Hematopoietic multipotent progenitor cell (in vitro differentiated cells): ENCODE measurements at places on chromosomes 2 and 18. TPM values are rescaled to one million over a fixed set of nuclear protein-coding genes. Genes with fewer than 3 reads are reported as not detected.
A peak's percentile ranks its signal among the peaks of the same experiment; 100 is the strongest.

GRCh38 chr2:174365571-174365970, 30.0 kb upstream of the SCRN3 start:
- no peak for DNase-seq

DNA sequence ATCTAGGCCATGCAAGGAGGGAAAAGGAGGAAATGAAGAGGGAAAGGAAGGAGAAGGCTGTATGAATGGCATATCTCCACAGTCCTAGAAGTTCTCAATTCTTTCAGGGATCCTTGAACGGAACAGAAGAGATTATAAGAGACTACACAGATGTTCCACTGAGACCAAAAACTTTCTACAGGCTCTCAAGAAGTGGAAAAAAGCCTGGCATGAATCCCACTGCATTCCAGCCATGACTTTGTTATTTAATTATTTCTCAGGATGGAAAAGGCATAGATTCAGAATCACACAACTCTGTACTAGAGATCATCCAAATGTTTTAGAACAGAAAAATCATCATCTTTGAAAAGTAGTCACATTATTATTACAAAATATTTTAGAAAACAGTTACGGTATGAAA, 131.7 kb upstream of the CDH20 start:
- no peak for DNase-seq

The TCF23 gene
- not detected for total RNA-seq

GRCh38 chr18:12456441-12456840, 48.7 kb downstream of the PRELID3A start:
- DNase-seq, result no peak

The KIF5C gene
- total RNA-seq, result under 0.01 TPM

The GLI2 gene
- total RNA-seq, result under 0.01 TPM

GRCh38 chr2:86747711-86748639, 27.9 kb downstream of the RMND5A start:
- no peak for DNase-seq

GRCh38 chr2:221019668-221020067, 552.4 kb downstream of the EPHA4 start:
- DNase-seq, result no peak

GRCh38 chr2:151052850-151053660, 208.6 kb downstream of the RBM43 start:
- DNase-seq, result no peak

GRCh38 chr2:111030945-111031344, 89.8 kb upstream of the BCL2L11 start:
- no peak for DNase-seq

- no peak for DNase-seq
Measured at GRCh38 chr2:6011921-6012320, 319.7 kb downstream of the SOX11 start.

The RUFY4 gene
- 1.1 TPM for total RNA-seq

- peak; percentile 36 for DNase-seq
Measured at GRCh38 chr2:102473020-102473419, at the start of gene SLC9A4. SLC9A4 (plus strand) TSS chr2:102473226; CDS start chr2:102473760, 534 bp downstream.
